ENCODE measurements at places on chromosomes 12 and 14.

GRCh38 chr12:124369055-124369826 lies 74.3 kb downstream of the RFLNA start:
- no peak for DNase-seq

DNA sequence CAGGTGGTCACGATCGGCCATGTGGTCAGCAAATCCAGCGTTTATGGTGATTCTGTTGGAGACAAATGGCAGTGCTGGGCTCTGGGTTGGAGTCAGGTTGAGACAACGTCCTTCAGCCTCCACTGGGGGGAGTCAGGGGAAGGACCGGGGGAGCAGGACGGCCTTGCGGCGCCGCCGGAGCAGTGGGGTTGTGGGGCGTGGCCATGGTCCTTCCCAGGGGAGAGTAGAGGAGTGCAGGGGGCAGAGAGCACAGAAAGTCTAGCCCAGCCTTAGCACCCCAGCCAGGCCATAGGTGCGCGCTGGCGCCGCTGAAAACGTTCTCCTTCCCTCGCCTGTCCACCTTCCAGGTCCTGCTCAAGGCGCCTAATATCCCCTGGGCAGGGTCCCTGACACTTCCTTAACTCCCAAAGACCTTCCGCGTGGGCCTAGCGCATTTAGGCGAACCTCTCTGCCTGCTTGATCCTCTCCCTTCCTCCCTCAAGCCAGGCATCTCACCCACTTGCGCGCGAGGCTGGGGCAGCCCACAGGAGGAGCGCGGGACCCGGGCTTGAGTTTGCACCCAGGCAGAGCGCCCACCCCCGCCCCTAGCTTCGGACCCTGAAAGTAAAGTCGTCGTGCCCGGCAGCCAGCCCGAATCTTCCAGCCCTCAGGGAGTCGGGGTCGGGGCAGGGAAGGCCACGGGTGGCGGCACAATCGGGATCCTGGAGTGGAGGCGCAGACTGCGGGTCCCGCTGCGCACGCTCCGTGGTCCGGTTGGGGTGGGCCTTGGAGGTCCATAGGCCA lies 3.1 kb upstream of the KIF26A start:
- no peak for DNase-seq

GRCh38 chr14:34766606-34767005 lies 52.2 kb upstream of the CFL2 start:
- no peak for DNase-seq

GRCh38 chr14:104335611-104336010 lies 197.2 kb downstream of the KIF26A start:
- DNase-seq: no peak

GRCh38 chr12:7005311-7005710 lies 13.0 kb downstream of the LPCAT3 start:
- no peak for DNase-seq

GRCh38 chr14:51616724-51617409 lies 34.8 kb upstream of the FRMD6 start:
- DNase-seq: no peak

DNA sequence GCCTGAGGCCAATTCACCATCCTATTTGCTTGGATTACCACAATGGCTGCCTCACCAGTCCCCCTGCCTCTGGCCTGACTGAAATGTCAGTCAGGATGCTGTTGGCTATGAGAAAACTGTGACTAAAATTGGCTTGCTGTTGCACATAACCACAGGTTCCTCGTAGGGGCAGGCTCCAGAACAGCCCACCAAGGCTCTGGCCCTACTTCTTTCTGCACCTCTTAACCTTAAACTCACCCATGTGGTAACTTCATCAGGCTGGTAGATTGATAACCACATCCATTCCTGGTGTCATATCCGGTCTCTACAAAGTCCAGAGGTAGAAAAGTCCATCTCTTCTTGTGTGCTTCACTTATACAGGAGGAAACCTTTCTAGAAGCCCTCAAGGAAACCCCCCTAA lies 172.4 kb upstream of the PLXNC1 start:
- DNase-seq: no peak

DNA sequence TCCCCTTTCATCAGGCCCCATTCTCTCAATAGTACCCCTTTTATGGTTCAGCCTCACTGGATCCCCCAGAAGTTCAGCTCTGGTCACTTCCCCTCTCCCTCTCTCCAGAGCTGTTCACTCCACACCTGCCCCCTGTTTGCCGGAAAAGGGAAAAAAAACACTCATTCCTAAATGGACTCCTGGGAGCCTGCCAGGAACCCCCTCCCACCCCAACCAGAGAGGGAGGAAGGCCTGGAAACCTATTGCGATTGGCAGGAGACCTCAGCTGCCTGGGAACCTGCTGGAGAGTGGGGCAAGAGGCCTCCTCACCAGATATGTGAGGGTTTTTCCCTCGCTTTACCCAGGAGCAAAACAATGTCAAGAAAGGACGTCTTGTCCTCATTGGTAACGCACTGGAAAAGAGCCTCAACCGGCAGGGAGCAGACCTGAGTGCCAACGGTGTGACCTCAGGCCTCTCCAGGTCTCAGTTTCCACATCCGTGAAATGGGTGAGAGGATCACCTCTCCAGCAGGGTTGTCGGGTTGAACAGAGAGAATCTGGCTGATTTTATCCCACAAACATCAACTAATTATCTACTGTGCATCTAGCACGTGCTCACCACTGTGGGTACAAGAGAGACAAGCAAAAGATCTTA lies 4.6 kb downstream of the DTX1 start:
- DNase-seq: no peak

GRCh38 chr14:90382491-90383125 lies 14.2 kb upstream of the CALM1 start:
- DNase-seq: peak; percentile 62

DNA sequence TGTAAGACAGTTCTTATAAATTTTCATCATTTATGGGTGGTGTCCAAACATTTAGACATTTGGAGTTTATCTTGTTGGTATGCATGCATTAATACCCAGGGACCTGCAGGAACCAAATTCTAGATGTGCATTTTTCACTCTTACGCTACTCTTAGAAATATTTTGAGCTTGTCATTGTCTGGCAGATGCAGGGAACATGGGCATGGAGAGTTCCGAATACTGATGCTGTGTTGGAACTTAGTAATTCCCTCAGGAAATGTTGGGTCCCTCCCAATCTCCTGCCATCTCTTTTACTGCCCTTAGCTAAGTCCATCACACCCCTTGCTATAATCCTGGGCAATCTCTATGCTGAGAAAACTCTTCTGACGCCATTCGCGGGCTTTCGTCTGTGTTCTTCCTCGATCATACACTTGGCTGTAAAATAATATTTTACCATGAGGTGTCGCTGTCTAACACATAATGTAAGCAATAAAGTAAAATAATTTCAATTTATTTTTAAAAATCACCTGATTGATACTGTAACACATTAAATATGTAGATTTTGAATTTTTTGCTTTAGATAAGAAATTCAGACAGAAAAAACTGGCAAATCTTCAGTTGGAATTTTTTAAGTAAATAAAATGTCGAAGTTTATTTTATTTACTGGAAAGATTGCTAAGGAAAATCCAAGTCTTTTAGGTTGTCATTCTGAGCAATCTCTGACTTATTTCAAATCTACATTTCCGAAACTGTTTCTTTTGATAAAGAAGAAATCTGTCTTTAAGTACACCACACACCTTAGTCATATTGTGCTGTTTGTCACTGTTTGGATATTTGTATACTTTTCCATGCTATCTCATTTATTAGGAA lies 304.1 kb upstream of the SSTR1 start:
- no peak for DNase-seq

DNA sequence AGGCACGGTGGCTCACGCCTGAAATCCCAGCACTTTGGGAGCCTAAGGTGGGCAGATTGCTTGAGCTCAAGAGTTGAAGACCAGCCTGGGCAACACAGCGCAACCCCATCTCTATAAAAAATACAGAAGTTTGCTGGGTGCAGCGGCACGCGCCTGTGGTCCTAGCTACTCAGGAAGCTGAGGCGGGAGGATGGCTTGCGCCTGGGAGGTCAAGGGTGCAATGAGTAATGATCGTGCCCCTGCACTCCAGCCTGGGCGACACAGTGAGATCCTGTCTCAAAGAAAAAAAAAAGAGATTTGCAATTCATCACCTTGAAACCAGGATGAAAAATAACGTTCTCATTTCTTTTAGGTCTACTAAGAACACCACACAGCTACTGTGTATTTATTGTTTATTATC lies 4.0 kb downstream of the STX2 start:
- no peak for DNase-seq

DNA sequence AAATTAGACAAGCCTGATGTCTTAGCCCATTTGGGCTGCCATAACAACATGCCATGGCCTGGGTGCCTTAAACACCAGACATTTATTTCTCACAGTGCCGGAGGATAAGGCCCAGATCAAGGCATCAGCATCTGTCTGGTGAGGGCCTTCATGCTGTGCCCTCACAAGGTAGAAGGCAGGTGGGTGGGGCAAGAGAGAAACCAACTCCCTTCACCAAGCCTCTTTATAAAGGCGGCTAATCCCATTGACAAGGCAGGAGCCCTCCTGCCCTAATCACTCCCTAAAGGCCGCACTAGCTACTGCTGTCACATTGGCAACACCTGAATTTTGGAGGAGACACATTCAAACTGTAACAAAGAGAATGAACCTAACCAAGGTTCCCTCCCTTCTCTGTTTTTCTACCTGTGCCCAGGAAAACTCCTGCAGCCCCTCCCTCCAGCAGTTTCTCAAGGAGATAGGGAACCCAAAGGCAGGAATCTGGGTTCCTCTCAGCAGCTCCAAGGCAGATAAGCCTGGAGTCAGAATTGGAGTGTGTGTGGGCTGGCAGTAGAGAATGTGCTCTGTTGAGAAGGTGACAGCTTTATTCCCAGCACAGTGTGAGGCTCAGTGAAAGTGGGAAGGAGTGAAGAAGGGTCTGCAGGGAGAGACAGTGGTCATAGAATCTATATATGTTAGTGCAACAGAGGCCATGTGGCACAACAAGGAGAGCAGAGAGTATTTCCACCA lies 21.7 kb upstream of the GPATCH2L start:
- DNase-seq: no peak

GRCh38 chr14:34872822-34873588 lies 2.2 kb downstream of the BAZ1A start:
- DNase-seq: no peak
